Lung (tissue), 17 donors: ENCODE measurements at places on chromosomes 2 and 18.

DNA sequence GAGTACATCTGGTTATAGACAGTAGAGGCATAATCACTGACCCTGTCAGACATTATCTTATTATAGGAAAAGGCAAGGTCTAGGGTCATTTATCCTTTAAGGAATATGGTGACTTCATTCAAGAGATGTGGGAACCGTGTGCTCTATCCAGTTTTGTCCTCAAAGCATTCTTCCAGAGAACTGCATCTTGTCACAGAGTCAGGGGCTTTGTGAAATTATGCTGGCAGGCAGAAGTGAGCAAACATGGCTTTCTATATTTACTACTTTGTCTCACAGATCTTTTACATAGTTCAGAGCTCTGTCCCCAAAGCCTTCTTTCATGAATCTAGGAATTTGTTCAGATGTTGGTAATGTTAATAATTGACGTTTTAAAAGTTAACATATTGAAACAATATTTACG is 177.4 kb downstream of the ASXL3 start:
- peak; percentile 54 for DNase-seq

- DNase-seq: no peak
These were observed 193.3 kb upstream of the VWC2L start for GRCh38 chr2:214217599-214217998.

DNA sequence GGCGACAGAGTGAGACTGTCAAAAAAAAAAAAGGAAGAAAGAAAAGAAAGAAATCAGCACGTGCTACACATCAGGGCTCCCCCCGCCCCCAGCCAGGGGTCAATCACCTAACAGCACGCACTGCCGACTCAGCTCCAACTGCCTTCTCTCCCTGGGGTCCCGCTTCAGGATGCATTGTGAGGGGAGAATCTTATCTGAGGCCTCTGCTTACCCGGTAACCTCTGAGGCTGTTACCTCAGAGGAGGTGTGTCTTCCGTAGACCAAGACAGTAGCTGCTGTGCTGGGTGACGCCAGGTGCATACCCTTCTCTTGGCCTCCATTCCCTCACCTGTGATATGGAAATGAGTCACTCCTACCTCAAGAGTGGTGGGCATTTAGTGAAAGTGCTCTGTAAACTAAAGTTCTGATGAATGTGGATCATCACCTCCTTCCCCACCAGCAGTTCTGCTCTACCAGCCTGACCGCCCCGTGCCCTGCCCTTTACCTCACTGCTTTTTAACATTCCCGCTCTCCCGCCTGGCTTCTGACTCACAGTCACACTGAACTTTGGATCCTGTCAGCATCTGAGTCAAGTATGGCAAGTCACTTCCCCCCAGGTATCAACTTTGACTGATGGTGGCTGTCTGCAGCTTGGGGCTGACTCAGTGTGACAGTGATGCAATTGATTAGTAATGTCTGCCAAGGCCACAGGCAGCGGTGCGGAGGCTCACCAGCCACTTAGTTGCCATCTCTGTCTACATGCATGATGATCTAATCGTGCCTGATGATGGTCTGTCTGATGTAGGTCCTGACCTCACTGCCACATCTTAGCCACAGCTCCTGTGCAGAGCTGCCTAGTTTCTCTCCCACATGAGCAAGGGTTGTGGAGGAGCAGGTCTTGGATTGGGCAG is 20.1 kb downstream of the ARID5A start:
- no peak for DNase-seq

DNA sequence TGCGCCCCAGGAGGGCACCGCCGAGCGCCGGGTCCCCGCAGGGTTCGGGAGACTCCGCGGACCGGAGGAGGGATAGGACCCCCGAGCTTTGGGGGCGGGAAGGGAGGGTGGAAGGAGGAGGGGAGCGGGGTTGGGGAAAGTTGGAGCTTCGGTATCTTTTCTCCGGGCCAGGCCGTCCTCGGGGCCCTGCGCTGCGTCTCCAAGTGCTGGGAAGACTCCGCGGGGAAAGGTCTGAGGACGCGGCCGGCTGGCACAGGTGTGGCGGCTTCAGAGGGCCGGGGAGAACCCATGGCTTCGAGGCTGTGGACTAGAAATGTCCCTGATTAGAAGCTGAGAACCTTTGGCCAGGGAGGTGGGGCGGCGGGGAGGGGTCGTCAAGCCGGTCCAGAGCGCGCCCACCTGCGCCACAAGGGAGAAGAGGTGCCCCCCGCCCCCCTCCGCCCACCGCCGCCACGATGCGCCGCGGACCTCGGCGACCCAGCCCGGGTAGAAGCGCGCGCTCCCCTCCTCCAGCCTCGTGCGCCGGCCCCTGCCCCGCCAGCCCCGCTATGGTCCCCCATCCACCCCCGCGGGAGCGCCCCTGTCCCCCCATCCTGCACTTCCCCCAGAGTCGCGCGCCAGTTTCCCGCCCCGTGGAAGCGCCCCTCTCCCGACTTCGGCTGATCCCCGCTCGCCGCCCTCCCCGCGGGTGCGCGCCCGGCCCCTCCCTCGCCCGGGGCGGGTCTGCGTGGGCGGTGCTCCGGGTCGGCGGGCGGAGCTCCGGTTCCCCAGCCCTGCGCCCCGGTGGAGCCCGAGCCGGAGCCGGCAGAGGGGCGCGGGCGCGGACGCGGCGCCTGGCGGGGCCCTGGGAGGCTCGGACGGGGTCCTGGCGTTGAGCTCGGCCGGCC is at the start of gene SNTG2:
Gene SNTG2 (plus strand): TSS at position 770 of the 887 bp plus-strand sequence. CDS start 148 bp downstream, outside the sequence.
- peak; percentile 42 for DNase-seq

GRCh38 chr2:43879261-43879660 is 40.5 kb downstream of the ABCG8 start:
- no peak for DNase-seq
